GM23338 (cell line): ENCODE measurements at places on chromosomes 11 and 22. TPM values are rescaled to one million over a fixed set of nuclear protein-coding genes. Genes with fewer than 3 reads are reported as not detected.
A peak's percentile ranks its signal among the peaks of the same experiment; 100 is the strongest.

GRCh38 chr11:111308140-111308539, 9.8 kb downstream of the POU2AF3 start:
- DNase-seq: no peak

GRCh38 chr11:296171-297050, 2.9 kb downstream of the IFITM5 start:
- DNase-seq: no peak

GRCh38 chr11:95715777-95716241, 73.8 kb downstream of the FAM76B start:
- DNase-seq: peak; percentile 9

DNA sequence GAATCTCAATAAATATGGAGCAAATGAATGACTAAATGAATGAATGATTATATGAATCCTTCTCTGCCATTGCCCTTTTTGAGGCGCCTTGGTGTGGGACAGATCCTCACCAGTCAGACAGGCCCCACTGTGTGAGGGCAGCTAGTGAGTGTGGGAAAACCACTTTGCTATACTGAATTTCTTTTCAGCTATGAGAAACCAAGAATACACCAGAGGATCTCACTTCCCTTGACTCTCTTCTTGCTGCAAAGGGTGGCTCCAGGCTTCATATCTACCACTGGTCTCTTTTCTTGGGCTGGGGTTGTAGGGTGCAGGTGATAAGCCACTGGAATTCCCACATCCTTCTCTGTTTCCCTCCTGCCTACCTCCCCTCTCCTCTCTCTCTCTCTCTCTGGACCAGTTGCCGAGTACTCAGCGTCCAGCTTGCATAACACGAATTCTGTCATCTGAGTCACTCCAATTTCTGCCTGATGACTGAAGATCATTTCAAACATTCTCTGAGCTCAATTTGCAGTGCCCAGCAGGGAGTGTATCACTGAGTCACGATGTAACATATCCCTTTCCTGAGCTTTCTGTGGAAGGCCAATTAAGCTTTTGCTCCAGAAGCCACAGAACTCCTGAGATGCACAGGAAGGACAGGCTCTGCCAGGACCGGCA, 304.3 kb upstream of the NCAM1 start:
- no peak for DNase-seq

GRCh38 chr11:119509969-119510401, 87.0 kb upstream of the THY1 start:
- DNase-seq: no peak

GRCh38 chr22:44360668-44361381, 48.1 kb upstream of the SHISAL1 start:
- peak; percentile 50 for DNase-seq

GRCh38 chr11:28793282-28793738, 685.1 kb downstream of the METTL15 start:
- peak; percentile 91 for DNase-seq

DNA sequence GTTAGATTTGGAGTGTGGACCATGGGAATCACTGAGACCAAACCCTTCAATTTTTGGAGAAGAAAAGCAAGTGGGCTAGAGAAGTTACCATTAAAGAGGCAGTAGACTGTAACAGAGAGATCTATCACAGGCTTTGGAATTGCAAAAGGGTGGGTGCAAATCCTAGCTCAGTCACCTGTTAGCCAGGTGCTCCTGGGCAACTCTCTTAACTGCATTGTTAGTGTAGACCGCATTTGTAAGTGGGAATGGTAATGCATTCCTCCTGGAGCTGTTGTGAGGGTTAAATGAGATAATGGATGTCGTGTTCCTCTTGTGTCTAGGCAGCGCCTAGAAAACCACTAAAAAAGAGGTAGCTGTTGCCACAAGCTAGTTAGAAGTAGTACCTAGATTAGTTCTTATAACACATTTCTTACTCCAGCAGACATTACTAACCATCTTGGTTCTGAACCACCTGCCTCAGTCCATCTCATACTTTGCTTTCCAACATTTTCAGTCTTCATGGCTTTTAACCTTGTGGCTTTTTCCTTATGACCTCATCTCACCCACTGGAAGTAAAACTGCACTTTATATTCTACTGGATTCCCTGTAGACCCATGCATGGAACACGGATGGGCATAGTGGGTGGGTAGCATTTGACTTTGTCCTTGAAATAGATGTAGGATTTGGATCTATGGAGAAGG, 153.0 kb downstream of the HIPK3 start:
- peak; percentile 24 for DNase-seq

DNA sequence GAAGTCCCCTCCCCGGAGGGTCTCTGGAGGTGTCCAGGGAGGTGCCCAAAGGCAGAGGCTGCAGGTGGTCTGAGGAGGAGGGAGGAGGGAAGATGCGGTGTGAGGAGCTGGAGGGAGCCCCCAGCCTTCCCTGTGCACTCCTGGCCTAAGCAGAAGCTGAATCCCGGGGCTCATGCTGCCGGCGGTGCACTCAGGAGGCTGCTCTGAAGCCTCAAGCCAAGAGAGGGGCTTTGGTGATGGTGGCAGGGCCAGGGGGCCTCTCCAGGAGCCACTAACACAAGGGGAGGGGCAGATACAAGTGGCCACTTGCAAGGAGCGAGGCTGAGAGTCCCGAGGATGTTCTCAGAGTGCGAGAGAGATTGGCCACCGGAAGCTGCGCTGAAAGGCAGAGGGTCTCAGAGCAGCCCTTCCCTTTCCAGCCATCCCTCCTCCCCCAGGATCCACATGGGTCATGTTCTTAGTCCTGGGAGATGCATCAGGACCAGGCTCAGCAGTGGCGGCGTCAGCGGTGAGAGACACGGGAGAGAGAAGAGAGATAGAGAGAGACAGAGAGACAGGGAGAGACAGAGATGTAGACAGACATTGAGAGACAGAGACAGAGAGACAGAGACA, 774 bp upstream of the MRGPRG start:
- DNase-seq: no peak

DNA sequence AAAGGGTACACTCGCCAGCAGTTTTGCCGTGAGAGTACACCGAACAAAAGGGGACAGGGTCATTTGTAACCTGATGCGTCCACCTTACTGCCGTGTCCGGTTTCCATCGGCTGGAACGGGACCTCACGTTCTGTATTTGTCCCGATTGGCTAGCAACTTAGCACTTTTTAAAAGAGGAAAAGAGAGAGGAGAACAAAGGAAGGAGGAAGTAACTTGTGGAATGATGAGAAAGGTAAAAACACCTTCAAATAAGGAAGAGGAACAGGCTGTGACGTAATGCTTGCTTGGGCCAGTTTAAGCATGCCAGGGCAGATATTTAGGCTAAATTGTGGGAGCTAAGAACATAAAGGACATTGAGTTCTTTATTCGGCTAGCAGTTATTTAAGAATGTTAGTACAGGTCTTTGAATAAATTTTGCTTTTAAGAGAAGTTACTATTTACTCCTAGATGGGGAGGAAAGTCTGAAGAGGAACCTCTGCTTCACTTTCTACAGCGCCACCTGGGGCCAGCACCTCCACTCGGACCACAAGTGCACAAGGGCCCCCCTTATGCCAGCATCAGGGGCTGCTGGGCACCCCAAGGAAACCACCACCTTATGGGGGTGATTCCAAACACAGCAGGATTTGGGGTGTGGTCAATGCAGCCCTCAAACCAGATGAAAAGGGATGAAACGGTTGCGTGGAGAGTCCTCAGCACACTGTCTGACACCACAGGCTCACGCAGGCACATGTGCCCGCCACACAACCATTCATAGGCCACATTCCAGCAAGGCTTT, 5.8 kb downstream of the ARSA start:
- no peak for DNase-seq

DNA sequence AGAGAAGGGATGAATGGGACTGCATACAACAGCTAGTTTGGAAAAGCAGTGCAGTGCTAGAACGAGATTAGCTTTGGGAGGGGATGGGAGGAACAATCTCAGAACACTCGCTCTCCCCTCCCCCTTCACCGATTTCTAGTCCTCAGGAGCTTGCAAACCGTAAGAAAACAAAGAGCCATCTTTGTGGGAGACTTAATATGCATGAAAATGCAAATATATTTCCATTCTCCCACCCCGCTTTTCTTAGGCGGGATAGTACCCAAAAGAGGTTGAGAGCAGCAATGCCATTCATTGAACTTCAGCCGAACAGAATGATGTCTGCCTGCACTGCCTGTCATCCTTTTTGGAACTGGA, 1.1 kb downstream of the SPINDOC start:
- DNase-seq: no peak

DNA sequence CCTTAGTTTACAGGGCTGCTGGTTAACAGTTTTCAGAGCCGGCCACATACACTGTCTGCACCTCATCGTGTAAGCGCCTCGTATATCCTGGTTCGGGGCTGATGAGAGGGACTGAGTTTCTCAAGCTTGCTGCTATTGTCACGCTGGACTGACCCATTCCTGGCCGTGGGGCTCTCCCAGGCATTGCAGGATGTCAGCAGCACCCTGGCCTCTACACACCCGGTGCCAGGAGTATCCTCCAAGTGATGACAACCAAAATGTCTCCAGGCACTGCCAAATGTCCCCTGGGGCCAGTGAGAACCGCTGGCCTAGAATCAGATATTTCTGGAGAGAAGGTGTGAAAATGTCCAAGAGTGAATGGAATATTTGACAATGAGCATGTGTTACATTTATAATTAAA, 82.8 kb downstream of the ST3GAL4 start:
- no peak for DNase-seq

DNA sequence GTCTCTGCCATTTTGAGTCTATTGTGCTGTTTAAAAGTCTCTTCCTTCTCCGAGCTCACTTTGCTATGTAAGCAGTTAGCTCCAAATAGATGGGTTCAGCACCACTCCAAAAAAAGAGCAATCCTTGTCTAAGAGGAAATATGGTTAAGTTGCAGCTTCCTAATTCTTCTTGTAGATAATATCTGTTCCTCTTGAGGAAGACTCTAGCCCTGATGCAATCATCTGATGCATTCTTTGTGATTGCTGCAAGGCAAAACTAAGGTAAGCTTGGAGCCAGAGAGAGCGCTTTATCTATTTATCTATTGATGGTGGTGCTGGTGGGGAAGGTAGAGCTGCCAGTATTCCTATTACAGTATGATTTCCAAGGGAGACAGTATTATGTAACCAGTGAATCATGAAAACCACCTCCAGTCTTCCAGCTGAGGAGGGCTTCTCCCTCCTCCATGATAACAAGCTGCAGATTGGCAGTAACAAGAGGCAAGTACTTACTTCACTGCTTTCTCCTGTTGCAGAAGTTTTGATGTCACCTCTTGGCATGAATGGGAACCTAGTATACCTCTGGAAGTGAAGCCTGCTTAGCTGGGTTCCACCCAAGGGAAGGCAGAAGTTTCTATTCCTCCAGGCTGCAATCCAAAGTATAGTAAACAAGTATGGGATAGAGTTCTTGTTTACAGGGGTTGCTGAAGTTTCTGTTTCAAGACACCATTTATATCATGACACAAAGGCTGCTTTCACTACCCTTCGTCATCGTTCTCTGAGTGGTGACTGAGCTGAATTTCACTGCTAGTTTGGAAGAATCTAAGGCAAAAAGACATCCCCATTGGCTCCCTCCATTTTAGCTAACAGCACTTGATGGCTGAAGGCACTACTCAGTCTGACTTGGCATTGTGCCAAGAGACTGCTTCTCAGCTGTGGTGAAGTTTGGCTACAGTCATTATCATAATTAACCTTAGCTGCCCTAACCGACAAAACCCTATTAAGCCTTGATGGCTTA, 49.7 kb downstream of the FDX1 start:
- DNase-seq: no peak

Gene MRGPRX3
- not detected in 2 replicates for total RNA-seq

Gene IGSF22
- total RNA-seq: not detected in 2 replicates
